ENCODE measurements at places on chromosomes 12 and 14.

GRCh38 chr12:15629761-15630160, 159.4 kb downstream of the EPS8 start:
- H3K27ac ChIP-seq = no peak overlapping the region
- DNase-seq = no peak
- peaks cover 4% of the 10 kb centered on the region for H3K36me3 ChIP-seq
- H3K4me1 ChIP-seq = no peaks in the 10 kb centered on the region

DNA sequence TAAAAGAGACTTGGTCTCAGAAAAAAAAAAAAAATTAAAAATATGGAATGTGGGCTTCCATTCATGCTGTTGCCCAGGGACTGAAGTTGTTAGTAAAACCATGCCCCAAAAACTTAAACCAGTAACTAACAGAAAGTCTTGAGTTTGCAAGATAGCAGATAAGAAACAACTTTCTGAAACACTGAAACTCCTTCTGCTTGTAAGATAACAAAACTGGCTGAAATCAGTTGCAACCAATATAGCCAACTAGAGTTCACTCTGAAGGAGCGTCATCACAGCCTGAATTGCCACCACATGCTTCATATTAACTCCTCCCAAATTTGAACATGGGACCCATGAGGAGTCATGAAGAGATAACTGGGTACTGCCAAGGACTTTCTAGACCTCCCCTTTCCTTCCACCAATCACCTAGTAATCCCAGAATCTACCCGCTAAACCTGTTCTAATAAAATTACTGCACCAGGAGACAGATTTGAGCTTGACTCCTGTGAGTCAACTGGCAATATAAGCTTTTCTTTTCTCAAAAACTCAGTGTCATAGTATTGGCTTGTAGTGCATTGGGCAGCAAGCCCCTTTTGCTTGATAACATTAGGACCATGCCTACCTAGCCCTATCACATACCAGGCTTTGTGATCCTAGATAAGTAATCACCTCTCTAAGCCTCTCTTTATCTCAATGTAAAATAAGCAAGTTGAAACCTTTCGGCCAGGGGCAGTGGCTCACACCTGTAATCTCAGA, 53.6 kb downstream of the R3HDM2 start:
- H3K4me1 ChIP-seq = peaks cover 9% of the 10 kb centered on the region
- no peaks in the 10 kb centered on the region for H3K36me3 ChIP-seq
- H3K4me3 ChIP-seq = no peak overlapping the region
- no peak overlapping the region for H3K27ac ChIP-seq
- no peaks in the 10 kb centered on the region for H3K27me3 ChIP-seq
- DNase-seq = no peak

DNA sequence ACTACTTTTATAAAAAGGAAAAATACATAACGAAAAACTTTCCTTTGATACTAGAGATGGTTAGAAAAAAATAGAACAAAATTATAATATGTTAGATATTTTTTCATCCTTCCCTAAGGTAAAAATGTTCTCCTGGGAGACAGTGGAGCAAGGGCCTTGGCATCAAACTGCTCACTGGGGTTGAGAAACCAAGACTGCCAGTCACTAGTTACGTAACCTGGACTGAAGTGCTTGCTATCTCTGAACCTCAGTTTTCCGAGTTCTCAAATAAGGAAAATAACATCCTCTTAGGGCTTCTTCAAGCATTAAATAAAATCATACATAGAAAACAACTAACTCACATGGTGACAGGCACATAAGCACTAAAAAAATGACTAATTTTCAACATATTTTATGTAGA, 48.2 kb upstream of the FRMD6 start:
- no peak overlapping the region for H3K27ac ChIP-seq
- no peaks in the 10 kb centered on the region for H3K4me1 ChIP-seq
- H3K36me3 ChIP-seq = no peaks in the 10 kb centered on the region

GRCh38 chr12:116697305-116697704, 40.6 kb downstream of the SPRING1 start:
- peaks cover 40% of the 10 kb centered on the region for H3K27me3 ChIP-seq
- DNase-seq = no peak
- no peak overlapping the region for H3K27ac ChIP-seq

- no peaks in the 10 kb centered on the region for H3K36me3 ChIP-seq
- H3K4me1 ChIP-seq = peaks cover 24% of the 10 kb centered on the region
Observed at GRCh38 chr14:89284333-89285058, 132.5 kb downstream of the FOXN3 start.

DNA sequence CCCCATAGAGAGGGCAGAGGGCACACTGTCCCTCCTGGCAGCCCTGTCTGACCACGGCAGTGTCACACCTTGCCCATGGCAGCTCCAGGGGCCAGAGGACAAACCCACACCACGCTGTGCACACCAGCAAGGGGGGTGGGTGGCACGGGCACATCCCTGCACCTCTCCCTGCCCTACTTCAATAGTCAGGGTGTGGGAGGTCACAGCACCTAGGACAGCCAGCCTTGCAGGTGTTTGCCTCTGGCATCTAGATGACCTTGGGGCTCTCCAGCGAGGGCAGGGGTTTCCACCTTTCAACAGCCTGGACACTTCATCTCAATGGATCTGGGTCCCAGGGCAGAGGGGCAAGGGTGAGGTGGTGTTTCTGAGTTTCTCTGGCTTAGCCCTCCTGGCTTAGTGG, 69.2 kb downstream of the LGMN start:
- H3K4me1 ChIP-seq = peaks cover 30% of the 10 kb centered on the region
- no peak overlapping the region for H3K4me3 ChIP-seq
- H3K27ac ChIP-seq = no peak overlapping the region
- no peaks in the 10 kb centered on the region for H3K27me3 ChIP-seq
- no peak for DNase-seq

DNA sequence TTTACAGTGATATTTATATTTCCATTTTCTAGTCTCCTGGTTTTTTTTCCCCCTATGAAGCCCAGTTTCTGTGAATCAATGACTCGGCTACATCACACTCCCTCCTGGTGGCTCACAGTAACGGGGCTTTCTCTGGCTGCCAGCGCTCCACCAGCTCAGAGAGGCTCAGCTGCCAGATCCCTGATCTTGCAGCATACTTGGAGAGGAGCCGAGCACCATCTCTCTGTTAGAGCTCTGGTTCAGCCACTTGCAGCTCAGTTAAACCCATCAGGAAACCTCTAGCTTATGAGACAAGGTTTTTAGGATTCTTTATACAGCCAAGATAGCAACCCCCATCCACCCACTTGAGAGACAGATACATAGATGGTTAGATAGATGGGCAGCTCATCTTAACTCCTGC, 74.6 kb downstream of the CIT start:
- H3K4me1 ChIP-seq = no peaks in the 10 kb centered on the region
- no peak overlapping the region for H3K4me3 ChIP-seq
- H3K27me3 ChIP-seq = no peaks in the 10 kb centered on the region

DNA sequence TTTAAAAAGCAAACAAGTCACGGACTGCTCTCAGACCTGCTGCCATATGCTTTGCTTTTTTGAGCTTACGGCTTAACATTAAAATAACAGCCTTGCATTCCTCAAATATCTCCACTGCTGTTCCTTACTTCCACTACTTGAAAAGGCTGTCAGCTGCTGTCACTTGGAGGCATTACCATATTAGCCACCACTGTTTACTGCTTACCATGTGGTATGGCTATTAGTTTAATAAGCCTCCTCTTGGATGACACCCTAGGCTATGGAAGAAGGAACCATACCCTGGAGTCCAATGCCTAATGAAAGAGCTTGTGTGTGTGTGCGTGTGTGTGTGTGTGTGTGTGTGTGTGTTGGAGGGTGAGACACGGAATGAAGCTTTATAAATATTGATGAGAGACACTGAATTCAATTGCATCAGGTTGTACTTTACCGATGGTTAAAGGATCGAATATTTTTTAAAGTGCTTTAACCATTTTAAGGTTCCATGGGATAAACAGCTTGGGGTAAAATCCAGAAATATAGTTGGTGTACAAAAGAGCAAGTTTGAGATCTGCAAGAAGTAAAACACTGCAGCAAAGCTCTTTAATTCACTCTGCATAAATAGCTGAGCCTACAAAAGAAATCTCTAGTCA, 174.5 kb downstream of the TTC7B start:
- H3K27me3 ChIP-seq = no peaks in the 10 kb centered on the region
- DNase-seq = no peak
- H3K4me3 ChIP-seq = no peak overlapping the region
- no peaks in the 10 kb centered on the region for H3K4me1 ChIP-seq
- no peak overlapping the region for H3K27ac ChIP-seq

All from T-helper 17 cell (primary cell).